ENCODE measurements at places on chromosomes 11 and 22.

GRCh38 chr11:68430801-68431200, 29.8 kb upstream of the PPP6R3 start:
- no peak for DNase-seq

DNA sequence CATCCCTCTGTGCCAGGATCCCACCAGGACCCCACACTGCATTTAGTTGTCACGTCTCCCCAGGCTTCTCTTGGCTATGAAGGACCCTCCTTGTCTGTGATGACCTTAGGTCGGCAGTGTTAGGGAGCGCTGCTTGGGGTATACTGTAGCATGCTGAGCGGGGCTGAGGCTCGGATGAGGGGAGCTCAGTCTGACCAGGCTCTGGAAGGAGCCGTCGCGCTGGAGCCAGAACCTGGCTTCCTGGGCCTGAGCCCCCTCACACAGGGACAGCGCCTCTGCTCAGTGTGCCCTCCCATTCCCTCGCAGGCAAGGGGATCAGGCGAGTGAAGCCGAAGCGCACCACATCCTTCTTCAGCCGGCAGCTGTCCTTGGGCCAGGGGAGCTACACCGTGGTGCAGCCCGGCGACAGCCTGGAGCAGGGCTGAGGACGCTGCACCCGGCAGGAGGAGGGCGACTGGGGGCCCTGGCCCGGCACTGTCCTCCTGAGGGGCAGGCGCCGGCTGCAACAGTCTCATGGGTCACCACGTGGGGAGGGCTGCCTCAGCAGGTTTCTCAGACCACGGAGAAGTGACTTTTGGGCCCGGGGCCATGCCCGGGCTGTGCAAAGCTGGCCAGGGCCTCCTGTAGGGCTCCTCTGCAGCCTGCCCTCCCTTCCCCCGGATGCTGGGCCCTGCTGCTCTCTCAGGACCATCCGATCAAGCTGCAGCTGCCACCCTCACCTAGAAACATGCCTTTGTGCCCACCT, 11.5 kb upstream of the NEAT1 start:
- DNase-seq: peak; percentile 4

DNA sequence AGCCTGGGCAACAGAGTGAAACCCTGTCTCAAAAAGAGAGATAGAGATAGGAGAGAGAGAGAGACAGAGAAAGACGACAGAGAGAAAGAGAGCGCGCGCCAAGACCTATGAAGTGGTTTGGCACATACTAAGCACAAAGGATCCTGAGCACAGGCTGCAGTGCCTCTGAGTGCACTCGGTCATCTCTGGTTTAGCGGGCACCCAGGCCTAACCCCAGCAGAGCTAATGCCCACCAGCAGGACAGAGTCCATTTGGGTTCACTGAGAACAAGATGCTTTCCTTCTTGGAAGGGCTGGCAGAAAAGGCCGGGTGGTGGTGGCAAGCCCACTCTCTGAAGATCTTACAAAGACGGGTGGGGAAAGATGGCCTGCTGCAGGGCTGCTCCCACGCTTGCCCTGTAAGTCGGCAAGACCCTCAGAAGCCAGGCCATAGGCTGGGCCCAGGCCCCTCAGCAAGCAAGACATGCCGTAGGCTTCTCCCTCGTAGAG, 3.3 kb downstream of the SCARF2 start:
- peak; percentile 16 for DNase-seq

DNA sequence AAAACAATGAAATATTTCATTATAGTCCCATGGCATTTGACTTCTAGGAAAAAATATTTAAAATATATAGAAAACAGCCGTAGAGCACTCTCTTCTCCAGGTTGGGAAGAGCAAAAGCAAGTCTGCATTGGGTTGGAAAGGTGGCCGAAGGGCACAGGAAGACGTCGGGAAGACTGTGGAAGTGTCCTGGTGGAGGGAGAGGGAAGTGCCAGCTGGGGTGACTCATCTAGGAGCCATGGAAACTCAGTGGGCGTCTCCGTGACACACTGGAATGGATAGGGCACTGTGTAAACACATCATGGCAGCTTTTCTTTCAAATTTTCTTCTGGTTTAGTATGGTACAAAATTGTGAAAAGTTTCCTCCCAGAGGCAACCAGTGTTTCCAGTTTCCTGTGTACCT, 12.7 kb downstream of the GTPBP1 start:
- no peak for DNase-seq

DNA sequence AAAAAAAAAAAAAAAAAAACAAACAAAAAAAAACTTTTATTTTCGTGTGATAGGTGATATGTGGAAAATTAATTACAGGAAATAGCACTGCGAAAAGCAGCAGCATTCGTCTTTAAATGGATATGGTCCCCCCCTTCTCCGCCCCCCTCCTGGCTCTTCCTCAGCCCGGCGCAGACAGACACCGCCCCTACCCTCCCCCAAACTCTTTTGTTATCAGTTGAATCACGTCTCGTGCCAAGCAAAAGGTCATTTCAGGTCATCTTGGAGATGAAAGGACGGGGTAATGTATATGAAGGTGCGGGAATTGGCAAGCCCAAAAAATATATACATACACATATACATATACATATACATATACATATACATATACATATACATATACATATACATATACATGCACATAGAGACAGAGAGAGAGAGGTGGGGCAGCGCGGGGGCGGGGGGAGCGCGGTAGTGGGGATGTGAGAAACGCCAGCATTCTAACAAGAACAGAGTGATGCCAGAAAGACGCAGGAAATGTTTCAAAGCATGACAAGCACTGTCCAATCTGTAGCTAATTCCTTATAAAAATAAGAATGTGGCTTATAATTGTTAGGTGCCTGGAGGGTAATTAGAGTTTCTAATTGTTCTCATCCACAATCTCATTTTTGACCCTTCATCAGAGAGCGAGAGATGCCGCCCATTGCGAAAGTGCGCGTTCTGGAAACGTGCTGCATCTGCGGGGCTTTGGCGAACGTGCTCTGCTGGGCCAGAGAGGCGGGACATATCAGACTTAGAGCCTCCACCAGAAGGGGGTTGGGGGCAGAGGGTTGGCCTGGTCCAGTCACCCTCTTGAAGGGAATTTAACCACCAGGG, 214.5 kb upstream of the UBASH3B start:
- no peak for DNase-seq

GRCh38 chr11:83661491-83662350, 375.6 kb upstream of the CCDC90B start:
- no peak for DNase-seq

DNA sequence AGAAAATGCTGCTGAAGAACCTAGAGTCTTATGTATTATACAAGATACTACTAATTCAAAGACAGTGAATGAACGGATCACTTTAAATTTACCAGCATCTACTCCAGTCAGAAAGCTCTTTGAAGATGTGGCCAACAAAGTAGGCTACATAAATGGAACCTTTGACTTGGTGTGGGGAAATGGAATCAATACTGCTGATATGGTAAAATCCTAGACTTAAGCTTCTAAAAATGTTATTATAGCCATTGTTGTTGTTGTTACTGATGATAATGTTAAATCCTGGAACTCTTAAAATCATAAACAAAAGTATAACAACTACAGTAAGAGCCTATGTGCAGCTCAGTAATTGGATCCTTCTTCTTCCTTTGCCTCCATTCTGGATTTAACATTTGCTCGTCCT, 38.4 kb downstream of the USP47 start:
- DNase-seq: no peak

DNA sequence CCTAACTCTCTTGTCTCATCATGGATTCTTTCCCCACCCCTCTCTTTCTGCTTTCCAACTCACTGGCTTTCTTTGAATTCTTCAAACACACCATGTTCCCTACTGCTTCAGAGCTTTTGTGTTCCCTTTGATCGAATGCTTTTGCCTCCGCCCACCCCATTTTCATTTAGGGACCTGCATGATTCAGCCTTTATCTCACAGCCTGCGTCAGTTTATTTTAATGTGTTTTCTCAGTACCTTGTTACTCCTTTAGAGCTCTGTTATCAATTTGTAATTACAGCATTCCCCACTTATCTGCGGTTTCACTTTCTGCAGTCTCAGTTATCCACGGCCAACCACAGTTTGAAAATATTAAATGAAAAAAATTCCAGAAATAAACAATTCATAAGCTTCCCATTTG, 451.3 kb downstream of the METTL15 start:
- DNase-seq: no peak

GRCh38 chr11:111694851-111695250, 71.3 kb downstream of the PPP2R1B start:
- DNase-seq: no peak

- no peak for DNase-seq
Observed at GRCh38 chr22:50115693-50116092, 25.9 kb downstream of the MOV10L1 start.

- no peak for DNase-seq
Observed at GRCh38 chr22:35051013-35051535, 14.9 kb upstream of the ISX start.

DNA sequence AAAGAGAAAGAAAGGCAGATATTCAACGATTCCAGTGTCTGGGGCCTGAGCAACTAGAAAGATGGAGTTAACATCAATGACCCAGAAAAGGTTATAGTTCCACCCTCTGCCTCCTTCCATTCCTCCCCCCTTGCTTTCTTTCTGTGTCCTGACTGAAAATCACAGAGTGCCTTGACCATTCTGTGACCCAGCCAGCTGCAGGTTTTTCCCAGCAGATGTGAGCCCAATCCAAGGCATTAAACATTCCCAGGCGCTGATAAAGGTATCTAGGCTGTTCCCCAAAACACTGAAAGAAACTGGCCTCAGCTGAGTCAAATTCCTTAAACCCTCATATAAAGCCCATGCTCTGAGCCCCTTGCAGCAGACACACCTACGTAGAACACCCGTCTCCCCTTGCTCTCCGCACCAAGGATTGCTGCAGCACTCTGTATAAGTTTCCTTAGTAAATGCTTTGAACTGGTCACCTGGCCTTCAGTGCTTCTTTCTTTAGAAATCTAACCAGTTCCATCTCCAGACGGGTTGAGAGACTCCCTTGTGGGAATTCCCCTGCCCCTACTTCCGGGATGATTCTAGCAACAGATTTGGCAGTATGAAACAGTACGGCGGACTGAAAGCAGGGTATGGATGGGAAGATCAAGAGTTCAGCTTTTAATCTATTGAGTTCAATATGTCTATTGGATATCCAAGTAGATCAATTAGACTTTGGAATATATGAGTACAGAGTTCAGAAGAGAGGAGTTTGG, 48.8 kb upstream of the ZC3H12C start:
- no peak for DNase-seq

- DNase-seq: no peak
Observed at GRCh38 chr22:49312601-49313000, 515.1 kb downstream of the BRD1 start.

GRCh38 chr11:64007629-64008282, 21.5 kb downstream of the OTUB1 start:
- no peak for DNase-seq

GRCh38 chr11:124669193-124669592, 4.3 kb downstream of the SIAE start:
- peak; percentile 72 for DNase-seq

DNA sequence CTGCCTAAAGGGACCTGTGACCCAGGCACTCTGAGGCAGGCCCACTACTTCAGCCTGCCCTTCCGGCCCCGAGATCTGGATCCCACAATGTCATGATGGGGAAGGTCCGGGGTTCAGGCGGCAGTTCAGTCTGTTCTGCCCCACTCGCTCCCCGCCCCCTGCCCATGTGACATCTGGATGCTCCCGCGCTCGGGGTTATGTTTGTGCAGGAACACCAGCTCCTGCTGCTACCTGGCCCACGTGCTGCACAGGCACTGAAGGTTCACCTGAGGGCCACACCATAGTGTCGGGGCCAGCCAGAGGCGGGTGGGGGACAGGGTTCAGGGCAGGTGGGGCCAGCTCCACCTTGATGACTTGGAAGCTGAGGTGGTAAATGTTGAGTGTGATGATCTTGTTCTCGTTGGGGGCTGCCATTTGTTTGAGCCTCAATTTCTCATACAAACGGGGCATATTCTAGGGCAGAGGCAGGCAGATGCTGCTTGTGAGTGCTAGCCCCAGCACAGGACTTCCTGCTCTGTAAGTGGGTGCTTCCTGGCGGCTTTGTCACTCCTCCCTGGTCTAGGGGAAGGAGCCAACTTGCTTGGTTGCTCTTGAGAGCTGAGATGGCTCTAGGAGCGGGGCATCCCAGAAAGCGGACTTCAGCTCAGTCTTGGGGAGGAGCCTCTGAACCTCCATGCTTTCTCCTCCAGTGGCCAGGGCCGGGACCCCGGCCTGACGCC, 4.4 kb upstream of the SIPA1 start:
- DNase-seq: no peak

GRCh38 chr11:72443016-72443415, 8.7 kb upstream of the CLPB start:
- no peak for DNase-seq

DNA sequence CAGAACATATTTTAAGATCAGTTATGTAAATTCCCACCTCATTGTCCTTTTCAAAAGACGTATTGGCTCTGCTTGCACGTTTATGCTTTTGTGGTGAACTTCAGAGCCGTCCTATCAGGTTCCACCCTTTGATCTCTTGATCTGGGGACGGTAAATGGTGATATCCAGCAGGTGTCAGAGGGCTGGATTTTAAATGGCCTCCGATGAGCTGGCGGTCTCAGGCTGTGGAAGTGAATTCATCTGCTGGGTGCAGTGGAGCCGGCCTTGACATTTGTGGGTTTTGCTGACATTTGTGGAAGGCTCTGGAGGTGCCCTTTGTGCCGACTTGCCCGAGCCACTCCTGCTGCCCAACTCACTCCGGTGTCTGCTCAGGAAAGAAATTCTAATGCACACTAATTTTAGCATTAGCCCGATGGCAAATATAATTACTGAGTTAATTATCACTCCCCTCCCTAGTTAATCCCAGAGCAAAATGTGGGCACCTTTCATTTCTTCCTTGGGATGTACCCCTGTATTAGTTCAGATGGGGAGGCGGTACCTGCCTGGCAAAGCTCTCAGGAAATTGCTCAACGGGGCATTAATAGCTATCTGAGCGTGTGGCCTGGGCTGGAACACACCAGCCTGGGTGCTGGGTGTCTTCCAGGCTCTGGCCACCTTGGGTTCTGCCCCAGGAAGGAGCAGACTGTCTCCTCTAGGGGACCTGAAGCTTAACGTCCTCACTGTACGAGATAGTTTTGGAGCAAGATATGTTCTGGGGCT, 9.1 kb downstream of the LRP5 start:
- no peak for DNase-seq

GRCh38 chr11:45400591-45400990, 114.5 kb upstream of the SYT13 start:
- DNase-seq: no peak

DNA sequence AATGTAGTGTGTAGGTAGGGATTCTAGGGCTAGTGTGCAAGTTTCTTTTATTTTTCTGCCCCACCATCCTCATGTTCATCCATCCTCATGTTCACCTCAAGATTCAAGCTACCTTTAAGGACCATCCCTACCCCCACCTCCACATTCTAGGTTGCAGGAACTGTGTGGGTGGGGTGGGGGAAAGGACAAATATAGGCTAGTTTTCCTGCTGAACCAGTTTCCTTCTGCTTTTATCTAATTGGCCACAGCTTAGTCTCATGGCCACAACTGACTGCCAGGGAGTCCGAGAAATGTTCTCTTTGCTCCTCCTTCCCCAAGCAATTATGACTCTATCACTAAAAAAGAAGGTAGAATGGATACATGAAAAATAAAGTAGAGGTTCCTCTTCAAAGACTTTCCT, 179.0 kb upstream of the LARGE1 start:
- no peak for DNase-seq
